ENCODE measurements at places on chromosomes 3 and 15.

DNA sequence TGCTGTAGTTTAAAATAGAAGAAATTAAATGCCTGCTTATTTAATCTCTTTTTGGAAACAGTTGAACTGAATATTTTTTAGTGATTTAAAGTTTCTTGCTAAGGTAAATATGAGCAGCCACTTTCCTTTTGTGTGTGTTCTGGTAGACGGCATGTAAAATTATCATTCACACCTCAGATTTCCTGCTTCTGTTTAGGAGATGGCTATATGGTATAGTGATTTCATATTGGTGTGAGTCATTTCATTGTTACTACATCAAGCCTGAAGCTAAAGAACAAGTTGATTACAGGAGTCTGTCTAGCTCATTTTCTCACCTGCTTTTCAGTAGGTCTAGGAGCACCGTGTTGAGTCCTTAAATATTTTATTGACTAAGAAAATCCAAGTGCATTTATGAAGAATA lies 2.2 kb downstream of the LRCH3 start:
- no peak for DNase-seq

GRCh38 chr3:154900816-154901215 lies 179.3 kb upstream of the MME start:
- no peak for DNase-seq

DNA sequence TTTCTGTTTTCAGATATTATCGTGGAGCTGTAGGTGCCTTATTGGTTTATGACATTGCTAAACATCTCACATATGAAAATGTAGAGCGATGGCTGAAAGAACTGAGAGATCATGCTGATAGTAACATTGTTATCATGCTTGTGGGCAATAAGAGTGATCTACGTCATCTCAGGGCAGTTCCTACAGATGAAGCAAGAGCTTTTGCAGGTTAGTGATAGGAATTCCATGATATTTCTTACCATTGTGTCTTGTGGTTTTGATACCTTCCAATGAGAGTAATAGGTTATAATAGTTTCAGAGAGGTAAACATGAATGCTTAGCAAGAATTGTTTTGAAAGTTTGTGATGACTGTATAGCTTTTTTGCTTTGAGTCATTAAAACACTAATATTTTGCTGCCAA lies 8.5 kb downstream of the RAB11A start:
- no peak for DNase-seq

GRCh38 chr3:124168271-124168670 lies 176.3 kb upstream of the ROPN1 start:
- no peak for DNase-seq

- no peak for DNase-seq
These were observed 138.3 kb upstream of the FAM3D start for GRCh38 chr3:58804914-58805313.

DNA sequence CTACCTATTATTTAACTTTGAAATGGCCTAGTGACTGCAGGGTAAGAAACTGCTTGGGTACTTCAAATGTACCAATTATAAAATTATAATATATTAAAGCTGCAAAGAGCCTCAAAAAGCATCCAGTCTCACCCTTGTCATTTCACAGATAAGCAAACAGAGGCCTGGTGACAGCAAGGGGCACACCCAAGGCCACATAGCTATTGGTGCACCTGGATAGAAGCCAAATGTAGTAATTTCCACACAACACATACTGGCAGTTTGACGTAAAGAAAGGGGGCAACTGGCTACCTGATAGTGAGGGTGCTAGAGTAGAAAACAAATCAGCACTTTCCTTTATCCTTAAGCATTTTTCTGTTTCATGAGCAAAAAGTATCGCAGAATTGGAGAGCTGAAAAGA lies 51.1 kb downstream of the IFT57 start:
- DNase-seq = no peak

DNA sequence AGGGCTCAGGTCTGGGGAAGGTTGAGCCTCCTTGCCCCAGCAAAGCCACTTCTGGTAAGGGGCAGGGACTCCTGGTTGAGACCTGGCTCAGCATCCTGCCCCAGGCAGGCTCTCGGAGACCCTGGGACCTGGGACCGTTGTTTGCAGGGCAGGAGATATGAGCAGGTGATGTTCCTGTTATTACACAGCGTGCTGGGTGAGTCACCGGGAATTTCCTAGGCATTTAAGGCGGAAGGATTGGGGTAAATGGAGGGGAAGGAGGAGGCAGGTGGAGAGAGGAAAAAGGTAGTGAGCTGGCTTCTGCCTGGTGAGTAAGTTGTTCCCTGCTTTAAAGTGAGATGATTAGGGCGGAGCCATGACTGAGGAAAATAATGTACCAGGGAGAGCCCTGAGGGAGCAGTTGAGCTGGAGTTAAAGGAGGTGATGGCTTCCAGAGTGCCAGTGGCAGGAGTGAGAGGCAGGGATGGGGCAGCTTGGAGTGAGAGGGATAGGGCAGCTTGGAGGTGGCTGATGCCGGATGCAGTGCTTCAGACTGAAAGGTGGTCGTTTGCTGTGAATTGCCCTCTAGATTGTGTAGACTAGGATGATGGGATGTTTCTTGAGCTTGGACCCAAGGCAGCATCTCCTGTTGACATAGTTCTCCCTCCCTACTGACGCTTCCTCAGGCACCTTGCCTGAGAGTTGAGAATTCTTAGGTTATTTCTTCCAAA lies 79.4 kb downstream of the AAGAB start:
- DNase-seq = no peak

GRCh38 chr15:72242775-72243370 lies 11.9 kb upstream of the PKM start:
- no peak for DNase-seq

- DNase-seq = peak; percentile 13
These were observed 8.4 kb upstream of the ATR start for GRCh38 chr3:142586803-142587406.

DNA sequence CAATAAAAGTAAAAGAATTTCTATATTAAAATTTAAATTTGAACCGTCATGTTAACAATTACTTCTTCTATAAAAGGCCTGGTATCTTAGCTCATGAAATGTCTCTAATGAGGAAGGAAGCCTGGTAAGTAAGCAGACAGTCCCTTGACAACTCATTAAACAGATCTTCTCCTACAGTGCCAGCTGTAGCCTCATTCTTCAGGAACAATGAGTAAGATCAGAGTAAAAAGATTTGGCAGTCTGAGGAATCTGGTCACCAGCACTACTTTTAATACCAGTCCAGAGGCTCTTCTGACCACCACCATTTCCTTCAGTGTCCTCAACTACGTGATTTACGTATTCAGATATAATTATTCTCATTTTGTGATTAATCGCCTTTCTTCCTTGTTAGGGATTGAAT lies 955.0 kb upstream of the ALCAM start:
- DNase-seq = no peak

DNA sequence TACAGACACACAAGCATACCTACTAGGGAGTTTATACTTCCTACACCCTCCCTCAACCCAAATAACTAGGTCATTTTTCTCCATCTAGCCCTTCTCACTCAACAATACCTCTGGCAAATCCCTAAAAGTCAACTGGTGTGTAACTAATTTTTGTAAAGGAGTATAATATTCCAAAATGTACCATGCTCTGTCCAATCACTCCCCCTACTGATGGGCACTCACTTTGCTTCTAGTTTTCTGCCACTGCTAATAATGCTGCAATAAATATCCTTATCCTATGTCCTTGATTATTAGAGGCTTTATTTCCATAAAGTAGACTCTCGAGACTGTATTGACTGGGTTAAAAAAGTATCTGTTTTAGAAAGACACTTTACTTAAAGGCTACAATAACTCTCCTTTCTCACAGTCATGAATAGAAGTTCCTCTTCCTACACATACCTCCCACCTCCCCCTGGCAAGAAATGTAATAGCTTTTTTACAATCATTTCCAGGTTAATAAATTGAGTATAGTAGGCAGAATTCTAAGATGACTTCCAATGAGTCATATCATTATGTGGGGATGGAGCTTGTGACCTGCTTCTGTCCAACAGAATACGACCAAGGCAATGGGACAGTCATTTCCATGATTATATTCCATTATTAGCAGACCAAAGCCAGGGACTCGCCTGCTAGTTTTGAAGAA lies 30.0 kb downstream of the SHQ1 start:
- no peak for DNase-seq

DNA sequence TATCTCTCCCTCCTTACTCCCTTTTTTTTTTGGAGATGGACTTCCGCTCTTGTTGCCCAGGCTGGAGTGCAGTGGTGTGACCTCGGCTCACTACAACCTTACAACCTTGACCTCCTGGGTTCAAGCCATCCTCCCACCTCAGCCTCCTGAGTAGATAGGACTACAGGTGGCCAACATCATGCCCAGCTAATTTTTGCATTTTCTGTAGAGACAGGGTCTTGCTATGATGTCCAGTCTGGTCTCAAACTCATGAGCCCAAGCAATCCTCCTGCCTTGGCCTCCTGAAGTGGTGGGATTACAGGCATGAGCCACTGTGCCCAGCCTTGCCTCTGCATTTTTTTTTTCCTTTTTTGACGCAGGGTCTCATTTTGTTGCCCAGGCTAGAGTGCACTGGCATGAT lies 17.1 kb downstream of the STAG1 start:
- no peak for DNase-seq

DNA sequence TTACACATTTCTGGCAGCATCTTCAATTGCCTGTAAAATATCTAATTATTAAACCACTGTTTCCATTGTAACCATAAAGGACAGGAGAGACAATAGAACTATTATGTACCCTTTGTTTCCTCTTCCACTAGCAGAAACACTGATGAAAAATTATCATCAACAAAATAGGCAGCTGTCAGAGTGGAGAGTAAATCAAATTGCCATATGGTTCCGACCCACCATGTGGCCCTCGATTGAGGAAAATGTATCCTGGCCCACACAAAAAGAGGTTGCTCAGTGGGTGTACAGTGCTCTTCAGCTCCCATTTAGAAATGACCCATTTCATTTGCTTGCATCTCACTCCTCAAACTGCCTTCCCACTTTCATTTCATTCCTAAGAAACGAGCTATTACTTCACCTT lies 570.6 kb upstream of the UBE2E2 start:
- no peak for DNase-seq

DNA sequence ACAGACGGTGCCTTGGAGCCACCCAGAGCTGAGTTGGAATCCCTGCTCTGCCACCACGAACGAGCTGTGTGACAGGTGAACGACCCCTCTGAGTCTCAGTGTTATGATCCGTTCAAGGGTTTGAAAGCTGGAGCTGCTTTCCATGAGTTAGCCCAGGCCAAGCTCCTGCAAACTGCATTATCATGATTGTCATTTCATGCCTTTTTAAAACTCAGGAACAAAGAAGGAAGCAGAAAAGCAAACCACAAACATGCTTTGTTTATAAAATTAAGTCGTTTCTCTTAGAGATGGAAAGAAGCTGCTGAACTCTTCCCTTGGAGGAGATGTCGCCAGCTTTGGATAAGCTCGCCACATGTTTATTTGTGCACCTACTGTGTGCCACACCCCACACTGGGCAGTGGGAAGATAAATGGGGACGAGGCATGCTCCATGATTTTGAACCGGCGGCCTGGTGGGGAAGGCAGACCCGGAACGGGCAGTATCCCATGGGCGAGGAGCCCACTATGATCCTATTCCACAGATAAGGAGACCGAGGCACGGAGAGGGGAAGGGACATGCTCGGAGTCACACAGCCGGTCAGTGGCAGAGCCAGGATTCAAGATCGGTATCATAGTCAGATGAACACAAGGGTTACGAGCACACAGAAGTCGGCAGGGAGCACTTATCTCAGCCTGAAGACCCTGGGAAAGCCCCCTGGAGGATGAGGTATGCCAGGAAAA lies 15.9 kb downstream of the HRH1 start:
- DNase-seq = no peak

DNA sequence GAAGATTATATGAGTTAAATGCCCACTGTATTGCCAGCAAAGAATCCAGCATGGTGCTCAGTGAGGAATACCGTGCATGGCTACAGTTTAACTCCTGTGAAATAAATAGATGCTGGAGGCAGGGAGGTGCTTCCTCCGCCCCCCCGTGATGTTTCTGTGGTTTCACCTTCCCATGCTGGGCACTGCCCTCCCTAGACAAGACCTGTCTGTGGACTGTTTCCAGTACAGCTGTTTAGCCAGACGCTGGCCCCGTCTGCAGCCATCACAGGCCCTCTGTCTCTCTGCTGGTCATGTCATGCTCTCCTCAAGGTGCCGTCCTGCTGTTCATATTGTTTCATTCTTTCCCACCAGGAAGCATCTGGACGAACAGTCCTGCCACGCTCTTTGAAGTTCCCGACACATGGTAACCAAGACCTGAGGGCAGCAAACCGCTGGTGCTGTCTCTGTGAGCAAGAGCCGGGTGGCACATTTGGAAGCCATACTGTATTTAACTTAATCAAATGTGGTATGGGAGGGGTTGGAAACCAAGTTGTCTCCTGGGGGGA lies 31.4 kb downstream of the GOLGA8S start:
- no peak for DNase-seq

DNA sequence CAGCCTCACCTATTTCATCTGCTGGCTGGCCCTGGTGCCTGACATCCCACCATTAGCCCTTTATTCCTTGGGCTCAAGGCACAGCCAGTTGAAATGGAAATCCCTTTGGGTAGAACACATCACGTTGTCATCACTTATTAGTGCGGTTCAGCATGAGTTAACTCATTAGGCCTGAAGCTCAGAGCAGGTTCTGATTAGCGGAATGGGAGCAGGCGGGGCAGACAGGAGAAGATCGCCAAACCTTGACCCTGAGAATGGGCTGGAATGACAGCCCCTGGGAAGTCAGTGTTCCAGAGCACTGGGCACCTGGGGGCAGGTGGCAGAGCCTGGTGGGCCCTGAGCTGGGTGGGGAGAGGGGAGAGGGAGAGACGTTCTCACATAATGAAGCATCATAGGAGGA lies 5.8 kb downstream of the ITGA11 start:
- no peak for DNase-seq

DNA sequence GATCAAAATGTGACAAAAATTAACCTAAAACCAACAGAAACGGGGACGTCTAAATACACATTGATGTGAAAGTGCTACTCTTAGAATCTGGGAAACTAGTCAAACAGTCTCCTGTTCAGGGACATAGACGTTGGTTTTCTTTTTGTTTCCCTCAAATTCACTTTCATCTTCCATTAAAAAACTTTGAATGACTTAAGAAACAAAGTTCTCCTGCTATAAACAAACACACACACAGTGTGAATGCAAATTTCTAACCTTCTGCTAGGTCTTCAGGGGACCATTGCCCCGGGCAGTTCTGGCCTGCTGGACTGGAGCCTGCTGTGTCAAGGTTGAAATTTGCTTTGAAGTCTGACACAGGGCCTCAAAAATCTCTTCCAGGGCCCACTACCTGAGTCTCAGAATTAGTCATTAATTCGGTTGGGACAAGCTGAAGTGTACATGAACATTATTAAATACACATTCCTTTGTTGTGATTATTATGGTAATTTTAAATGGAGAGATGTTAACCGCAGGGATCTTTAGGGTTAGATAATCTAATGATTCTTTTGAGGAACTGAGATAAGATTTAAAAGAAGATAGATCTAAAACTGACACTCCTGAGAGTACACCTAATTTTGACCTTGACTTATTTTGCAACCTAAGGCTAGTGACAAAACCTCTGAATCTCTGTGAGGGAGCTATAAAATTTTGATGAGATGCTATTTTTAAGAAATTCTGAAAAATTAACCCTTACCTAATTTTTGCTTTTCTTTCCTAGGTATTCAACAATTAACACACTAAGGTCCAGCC lies 1260.4 kb downstream of the ROBO1 start:
- DNase-seq = no peak
